ENCODE measurements at places on chromosomes 6 and 20. TPM values are rescaled to one million over a fixed set of nuclear protein-coding genes. Genes with fewer than 3 reads are reported as not detected.

The APOM gene
- total RNA-seq, result 3.2 TPM

The GPR6 gene
- not detected for total RNA-seq

The FBXL4 gene
- total RNA-seq, result 9.0 TPM

The ID1 gene
- total RNA-seq, result 0.50 TPM

The SERINC1 gene
- 41.9 TPM for total RNA-seq

The OR2B3 gene
- not detected for total RNA-seq

The FKBP1A gene
- 291 TPM for total RNA-seq

The LY86 gene
- total RNA-seq, result 1.9 TPM

The RRAGD gene
- total RNA-seq, result 2.5 TPM

The RAB23 gene
- 3.1 TPM for total RNA-seq

The TAF11 gene
- 28.3 TPM for total RNA-seq

The CRIP3 gene
- total RNA-seq, result not detected

The LPA gene
- total RNA-seq, result not detected

The BTN1A1 gene
- total RNA-seq, result not detected

The AHCY gene
- total RNA-seq, result 94.4 TPM

The PKIB gene
- 0.44 TPM for total RNA-seq

The ZNF318 gene
- total RNA-seq, result 6.7 TPM

The ATXN1 gene
- total RNA-seq, result 42.9 TPM

The EPPIN gene
- not detected for total RNA-seq

The NTSR1 gene
- total RNA-seq, result 0.21 TPM

The SYTL3 gene
- 48.3 TPM for total RNA-seq

The MICB gene
- total RNA-seq, result 49.0 TPM

The FAM217A gene
- total RNA-seq, result not detected

The F13A1 gene
- not detected for total RNA-seq

The HCK gene
- not detected for total RNA-seq

The OXT gene
- total RNA-seq, result not detected

The BMP7 gene
- not detected for total RNA-seq

The MOG gene
- total RNA-seq, result not detected

The SPATA2 gene
- 7.7 TPM for total RNA-seq

The TMC2 gene
- not detected for total RNA-seq

The GABRR2 gene
- total RNA-seq, result 0.18 TPM

The TOMM6 gene
- total RNA-seq, result 218 TPM

The MAS1 gene
- not detected for total RNA-seq

The ACOT13 gene
- 21.3 TPM for total RNA-seq

The MYLK2 gene
- 0.66 TPM for total RNA-seq

The SSTR4 gene
- not detected for total RNA-seq

The NFKBIL1 gene
- 13.5 TPM for total RNA-seq

The HTR1E gene
- not detected for total RNA-seq

The HAO1 gene
- not detected for total RNA-seq

The RNF182 gene
- total RNA-seq, result not detected

The CCN6 gene
- not detected for total RNA-seq

The RIMS1 gene
- not detected for total RNA-seq

The CRISP2 gene
- total RNA-seq, result not detected

The IL17F gene
- not detected for total RNA-seq

The SLC35F1 gene
- not detected for total RNA-seq

The SLC44A4 gene
- total RNA-seq, result not detected

The MRPL18 gene
- total RNA-seq, result 85.4 TPM

The SKIC2 gene
- total RNA-seq, result 73.2 TPM

The PRICKLE4 gene
- not detected for total RNA-seq
